Activated naive CD4-positive, alpha-beta T cell treated with anti-CD3 and anti-CD28 coated beads for 36 hours (primary cell): ENCODE measurements at places on chromosomes 12 and 14.

DNA sequence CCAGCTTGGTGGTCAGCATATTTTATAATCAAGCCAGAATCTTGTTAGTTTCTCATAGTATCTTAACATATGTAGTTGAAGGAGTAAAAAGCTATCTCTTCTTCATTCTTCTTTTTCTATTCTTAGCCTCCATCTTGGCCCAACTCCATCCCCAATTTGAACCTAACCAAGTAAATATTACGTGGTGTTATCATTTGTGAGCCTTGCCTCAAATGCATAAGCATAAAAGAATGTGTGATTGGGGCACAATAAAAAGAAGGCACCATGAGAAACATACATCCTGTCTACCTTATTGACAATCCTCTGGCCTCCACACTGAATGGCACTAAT is 181.4 kb upstream of the BMP4 start:
- DNase-seq: no peak

GRCh38 chr12:88638388-88638787 is 58.1 kb upstream of the KITLG start:
- DNase-seq: no peak

DNA sequence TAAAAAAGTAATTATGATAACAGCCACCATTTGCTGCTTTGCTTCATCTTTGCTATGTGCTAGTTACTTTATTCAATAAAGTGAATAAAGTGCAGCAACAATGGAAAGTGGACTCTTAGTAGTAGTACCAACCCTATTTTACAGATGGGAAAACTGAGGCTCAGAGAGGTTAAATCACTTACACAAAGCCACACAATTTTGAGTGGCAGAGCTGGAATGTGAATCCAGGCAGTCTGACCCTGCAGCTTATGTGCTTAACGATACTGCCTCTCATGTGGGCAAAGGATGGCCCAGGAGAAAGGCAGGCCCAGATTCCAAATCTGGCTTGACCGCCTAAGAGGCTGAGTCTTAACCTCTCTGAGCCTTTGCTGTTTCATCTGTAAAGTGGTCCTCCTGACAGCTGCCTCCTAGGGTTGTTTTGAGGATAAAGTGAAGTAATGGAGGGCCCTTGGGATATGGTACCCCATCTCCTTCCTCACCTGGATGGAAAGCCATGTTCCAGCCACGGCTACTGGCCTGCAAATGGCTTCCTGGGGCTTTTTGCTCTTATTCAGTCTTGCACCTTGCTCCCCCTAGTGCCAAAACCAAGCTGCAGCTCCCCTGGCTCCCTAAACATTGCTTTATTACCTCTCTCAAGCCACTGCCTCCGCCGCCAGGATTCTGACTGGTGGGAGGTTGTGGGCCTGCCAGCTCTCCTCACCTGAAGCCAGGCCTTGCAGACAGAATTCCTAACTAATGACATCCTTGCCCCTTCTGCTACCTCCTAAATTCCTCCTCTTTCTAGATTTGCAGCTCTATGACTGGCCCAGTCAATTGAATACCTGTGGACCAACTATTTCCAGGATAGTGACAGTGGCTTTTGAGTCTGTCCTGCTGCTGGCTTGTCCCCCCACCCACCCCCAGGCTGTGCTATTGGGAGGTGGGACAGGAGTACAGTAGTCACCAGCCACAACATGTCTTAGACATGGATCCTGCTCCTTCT is 283.3 kb upstream of the PWP1 start:
- DNase-seq: peak; percentile 85

DNA sequence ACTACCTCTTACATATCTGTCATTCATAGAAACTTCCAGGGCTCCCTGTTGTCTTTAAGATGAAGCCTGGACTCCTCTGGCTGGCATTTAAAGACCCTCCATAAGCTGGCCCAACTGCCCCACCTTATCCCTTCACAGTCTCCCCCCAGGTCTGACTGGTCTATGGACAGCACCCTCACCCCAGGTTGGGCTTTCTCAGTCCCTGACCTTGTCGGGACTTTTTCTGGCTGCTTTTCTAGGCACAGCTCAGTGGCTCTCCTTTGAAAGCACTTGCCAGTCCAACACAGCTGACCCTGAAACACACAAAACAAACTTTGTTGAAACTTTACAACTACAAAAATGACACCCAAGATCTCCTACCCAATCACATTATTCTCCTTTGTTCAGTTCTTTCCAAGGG is 13.9 kb upstream of the MYH7 start:
- no peak for DNase-seq

GRCh38 chr12:57389033-57389432 is 41.8 kb downstream of the R3HDM2 start:
- DNase-seq: no peak

GRCh38 chr12:44716711-44717110 is 159.4 kb downstream of the NELL2 start:
- DNase-seq: no peak

GRCh38 chr12:69039911-69040310 is 106.9 kb upstream of the CPM start:
- no peak for DNase-seq

DNA sequence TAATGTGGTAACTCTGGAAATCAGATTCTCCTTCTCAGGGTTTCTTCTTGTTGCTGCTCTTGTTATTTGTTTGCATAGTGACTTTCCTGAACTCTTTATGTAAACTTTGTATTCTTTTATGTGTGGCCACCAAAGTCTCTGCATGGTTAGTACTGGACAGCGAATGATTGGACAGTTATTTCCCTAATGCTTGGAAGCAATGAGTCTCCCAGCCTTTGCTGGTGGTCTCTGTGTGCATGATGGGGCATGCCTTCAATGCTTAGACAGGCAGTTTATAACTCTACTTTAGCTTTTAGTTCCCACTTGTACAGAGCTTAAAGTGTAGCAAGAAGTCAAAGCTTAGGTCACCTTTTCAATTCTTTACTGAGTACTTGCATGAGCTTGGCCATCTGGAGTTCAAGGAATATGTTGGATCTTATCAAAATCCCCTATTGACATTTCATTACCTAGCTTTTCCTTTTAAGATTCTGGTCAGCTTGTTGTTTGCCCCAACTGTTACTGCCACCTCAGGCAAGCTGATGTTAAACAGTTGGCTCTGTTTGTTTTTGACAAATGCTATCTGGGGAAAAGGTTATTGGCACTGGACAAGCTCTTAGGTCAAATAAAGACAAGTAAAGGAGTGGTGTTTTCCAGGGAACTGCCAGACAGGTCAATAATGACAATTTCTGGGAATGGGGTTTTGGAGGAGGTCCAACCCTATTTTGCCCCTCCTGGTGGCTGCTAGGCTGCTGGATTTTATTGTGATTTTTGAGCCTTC is 12.3 kb downstream of the CCDC91 start:
- DNase-seq: no peak

DNA sequence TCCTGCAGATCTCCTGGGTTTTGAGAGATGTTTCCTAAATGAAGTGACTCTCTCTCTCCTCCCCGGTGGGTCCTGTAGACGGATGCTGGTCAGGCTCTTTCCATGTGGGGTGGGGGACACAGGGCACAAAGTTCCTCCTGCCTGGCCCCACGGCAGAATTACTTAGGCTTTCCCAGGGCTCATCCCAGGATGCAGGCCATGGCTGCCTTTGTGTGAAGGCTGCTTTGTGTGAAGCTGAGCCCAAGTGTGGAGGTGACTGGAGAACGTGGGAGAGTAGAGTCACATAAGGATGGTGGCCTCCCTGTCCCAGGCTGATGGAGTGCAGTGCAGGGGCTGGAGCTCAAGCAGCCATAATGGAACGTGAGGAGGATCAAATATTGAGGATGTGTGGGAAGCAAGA is 200.2 kb downstream of the ADGRD1 start:
- no peak for DNase-seq

GRCh38 chr14:88005978-88006851 is 1.3 kb downstream of the GPR65 start:
- peak; percentile 85 for DNase-seq

DNA sequence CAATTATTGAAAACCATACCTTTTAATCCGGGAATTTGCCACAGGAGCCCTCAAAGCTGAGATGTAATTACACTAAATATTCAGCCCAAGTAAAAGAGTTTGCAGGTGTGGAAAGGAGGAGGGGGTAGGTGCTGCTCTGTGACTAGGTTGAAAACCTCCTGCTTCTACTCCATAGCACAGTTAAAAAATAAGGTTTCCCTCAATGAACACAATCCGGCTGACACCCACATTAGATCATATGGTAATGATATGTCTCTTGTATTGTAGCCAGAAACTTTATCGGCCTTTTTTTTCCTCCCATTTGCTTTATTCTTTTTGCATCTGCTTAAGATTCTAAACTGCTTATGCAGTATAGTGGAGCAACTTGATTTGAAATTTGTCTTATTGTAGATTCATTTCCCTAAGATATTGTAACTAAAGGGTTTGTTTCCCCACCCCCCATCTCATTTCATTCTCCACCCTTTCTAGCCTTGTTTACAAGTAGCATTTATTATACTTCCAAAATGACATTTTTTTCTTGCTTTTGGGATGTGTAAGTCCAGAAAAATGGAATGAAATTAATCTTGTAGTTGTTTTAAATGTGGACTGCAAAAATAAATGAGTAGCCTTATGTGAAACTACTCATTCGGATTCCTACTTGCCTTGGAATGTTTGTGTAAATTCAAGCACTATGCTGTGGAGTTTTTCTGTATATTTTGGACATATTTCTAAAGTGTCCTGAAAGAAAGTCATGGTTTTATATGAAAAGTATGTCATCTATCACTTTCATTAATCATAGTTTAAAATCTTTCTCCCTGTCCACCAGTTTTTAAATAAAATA is at the start of gene DCN:
Gene DCN, minus strand, starts transcription at position 182 of the 820 bp plus-strand sequence. CDS start 4,265 bp downstream, outside the sequence.
- DNase-seq: no peak

DNA sequence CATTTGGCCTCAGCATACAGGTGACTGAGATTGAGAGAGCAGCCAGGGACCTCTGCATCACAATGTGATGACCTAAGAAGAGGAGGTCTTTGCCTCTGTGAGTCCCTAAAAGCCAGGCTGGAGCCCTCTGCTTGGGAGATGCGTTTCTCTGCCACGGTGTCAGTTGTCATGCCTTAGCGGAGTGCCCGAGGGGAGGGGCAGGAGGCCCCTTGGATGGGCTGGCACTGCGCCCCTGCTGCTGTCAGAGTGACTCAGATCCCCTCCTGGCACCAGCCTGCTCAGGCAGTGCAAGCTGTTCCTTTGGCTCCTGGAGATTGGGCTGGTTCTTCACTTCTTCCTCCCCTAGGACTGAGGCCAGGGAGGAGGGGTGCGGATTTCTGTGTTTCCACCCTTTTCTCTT is 64.9 kb upstream of the KCNA5 start:
- DNase-seq: no peak

DNA sequence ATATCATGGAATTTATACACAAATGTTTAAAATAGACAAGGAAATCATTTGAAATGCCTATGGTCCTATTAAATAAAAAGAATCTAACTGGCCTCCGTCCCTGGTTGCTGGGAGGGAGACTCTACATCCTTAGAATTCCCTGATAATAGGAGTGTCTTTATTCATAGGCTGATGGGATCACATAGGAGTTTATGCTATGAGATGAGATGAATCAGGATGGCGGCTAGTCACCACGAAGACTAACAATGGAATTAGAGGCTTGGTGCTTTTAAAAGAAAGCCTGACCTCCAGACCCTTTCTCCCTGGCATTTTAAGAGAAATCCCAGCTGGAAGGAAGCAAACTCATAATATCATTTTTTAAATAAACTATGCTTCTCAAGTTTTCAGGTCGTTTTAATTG is 69.7 kb downstream of the SEC23A start:
- DNase-seq: no peak

- no peak for DNase-seq
These were observed 225.4 kb downstream of the APAF1 start for GRCh38 chr12:98870504-98870903.

DNA sequence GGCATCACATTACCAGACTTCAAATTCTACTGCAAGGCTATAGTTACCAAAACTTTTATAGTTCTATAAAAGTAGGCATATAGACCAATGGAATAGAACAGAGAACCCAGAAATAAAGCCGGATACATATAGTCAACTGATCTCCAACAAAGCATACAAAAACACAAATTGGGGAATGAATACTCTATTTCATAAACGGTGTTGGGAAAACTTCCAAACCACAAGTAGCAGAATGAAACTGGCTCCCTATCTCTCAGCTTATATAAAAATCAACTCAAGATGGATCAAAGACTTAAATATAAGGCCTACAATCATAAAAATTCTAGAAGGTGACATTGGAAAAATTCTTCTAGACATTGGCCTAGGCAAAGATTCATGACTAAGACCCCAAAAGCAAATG is 187.9 kb upstream of the PLXNC1 start:
- DNase-seq: no peak

- DNase-seq: peak; percentile 60
These were observed 62.9 kb downstream of the CCDC91 start for GRCh38 chr12:28253161-28253641.

GRCh38 chr12:118611295-118611694 is 234.9 kb downstream of the SUDS3 start:
- DNase-seq: no peak

- no peak for DNase-seq
These were observed 88.5 kb upstream of the NCOR2 start for GRCh38 chr12:124655698-124656516.

DNA sequence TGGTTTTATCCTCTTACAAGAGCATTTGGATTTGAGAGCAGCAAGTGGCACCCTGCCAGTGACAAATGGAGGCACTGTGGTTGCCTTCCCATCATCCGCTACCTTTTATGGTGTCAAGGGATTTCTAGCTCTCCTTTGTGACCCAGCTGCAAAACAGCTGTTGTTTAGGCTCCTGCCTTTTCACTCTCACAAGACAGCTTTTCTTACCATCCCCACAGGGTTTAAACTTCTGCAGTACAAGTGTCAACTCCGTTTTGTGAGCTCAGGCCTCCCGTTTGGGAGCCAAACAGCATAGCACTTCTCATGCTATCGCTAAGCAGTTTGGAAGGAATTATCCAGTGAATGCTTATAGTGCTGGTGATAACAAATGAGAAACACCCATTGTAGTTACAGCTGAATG is 331.4 kb downstream of the TMTC2 start:
- no peak for DNase-seq

DNA sequence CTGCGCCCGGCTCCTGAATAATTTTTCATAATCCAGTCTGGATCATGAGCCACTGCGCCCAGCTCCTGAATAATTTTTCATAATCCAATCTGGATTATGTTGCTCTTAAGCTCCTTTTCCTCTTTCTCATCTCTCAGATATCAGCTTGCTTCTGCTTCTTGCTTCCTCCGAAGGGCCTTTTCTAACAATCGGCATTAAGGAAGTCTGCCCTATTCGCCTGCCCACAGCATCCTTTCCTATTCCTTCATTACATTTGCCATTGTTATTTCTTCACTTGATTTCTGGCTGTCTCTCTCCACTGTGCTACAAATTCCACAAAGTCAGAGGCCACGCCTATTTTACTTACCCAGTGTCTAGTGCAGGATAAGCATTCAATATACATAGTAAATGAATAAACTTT is 83.5 kb downstream of the TTC7B start:
- no peak for DNase-seq
